Activated T-cell treated with anti-CD3 and anti-CD28 coated beads for 4 hours (primary cell): ENCODE measurements at places on chromosomes 3 and 15.

DNA sequence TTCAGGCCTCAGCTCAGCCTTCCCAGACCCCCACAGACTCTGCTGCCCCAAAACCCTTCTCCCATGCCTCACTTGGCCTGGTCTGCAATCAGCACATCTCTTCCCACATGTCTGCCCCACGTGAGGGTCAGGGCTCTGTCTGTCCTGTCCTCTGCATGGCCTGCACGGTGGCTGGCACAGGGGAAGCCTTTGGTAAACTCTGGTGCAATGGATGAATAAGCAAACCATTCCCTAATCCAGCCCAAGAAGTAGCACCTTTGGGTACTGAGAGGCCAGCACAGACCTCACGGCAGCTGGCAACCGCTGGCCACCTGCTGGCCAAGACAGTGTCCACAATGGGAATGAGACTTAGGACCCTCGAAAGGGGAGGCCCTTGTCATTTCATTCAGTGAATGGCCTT lies 27.7 kb downstream of the ABTB1 start:
- no peak for DNase-seq

GRCh38 chr15:39976291-39977274 lies 42.7 kb downstream of the EIF2AK4 start:
- DNase-seq: no peak

- DNase-seq: no peak
Measured at GRCh38 chr3:124360155-124360554, 368.2 kb upstream of the ROPN1 start.

DNA sequence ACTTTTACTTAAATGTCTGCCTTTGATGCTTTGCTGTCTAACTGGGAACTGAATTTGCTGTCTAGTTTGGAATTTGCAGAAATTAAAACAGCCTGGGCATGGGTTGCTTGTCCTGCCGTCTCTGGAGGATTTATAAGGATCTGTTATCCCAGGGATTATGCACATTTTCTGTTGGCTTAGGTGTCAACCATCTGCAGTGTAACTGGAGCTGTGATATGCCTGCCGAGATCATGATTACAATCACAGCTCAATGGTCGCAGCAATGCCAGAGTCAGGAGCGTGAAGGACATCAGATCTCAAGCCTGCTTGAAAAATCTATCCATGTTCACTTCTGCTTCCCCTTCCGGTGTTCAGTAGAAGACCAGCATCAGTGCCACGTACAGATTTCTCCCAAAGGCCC lies 41.8 kb upstream of the SETMAR start:
- no peak for DNase-seq

GRCh38 chr3:148711981-148712666 lies 14.4 kb downstream of the AGTR1 start:
- DNase-seq: no peak

- DNase-seq: no peak
Measured at GRCh38 chr3:161149529-161149928, 44.4 kb upstream of the B3GALNT1 start.

- DNase-seq: no peak
Measured at GRCh38 chr3:53077476-53078220, 31.8 kb upstream of the SFMBT1 start.

- no peak for DNase-seq
Measured at GRCh38 chr15:94287794-94288246, 56.5 kb downstream of the MCTP2 start.

- DNase-seq: no peak
Measured at GRCh38 chr3:176814285-176814684, 383.0 kb downstream of the TBL1XR1 start.

DNA sequence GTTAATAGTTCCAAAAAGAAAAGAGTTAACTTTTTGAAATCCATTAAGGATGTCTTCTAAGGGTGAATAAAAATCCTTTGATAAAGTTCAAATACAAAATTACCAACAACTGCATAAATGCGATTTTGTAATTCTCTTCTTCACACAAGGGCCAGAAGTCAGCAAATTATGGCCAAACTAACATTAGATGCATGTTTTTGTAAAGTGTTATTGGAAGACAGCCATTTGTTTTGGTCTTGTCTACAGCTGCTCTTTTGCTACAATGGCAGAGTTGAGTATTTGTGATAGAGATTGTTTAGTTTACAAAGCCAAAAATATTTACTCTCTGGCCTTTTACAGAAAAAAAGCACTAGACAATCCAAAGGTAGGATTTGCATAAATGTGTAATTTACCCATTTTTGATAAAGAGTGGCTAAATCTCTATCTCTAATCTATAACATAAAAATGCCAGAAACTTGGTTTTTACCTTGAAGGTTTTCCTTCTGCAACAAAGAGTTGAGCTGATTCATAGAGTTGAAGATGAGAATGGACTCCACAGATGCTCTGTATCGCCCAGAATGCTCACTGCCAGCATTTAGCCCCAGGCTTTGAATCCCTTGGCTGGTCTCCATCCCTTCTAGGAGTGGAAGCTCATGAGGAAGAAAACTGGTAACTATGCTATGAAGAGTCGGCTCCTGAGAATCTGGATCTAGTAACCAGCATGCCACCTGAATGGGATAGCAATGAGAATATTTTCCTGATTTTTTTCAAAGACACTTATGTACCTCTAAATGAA lies 64.5 kb downstream of the POLQ start:
- no peak for DNase-seq

DNA sequence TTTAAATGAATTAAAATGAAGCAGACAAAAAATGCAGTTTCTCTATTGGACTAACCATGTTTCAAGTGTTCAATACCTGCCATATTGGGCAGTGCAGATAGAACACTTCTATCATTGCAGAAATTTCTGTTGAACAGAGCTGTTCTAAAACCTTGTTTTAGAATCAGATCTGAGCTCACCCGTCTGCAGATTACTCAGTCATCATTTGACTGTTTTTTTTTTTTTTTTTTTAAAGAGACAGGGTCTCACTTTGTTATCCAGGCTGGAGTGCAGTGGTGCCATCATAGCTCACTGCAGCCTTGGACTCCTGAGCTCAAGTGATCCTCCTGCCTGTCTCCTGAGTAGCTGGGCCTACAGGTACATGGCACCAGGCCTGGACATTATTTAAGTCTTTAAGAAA lies 128.7 kb downstream of the APBA2 start:
- DNase-seq: no peak
